ENCODE measurements at places on chromosomes 2 and 18.
A peak's percentile ranks its signal among the peaks of the same experiment; 100 is the strongest.

- no peak for DNase-seq
Observed at GRCh38 chr2:195269220-195269619, 387.8 kb upstream of the SLC39A10 start.

DNA sequence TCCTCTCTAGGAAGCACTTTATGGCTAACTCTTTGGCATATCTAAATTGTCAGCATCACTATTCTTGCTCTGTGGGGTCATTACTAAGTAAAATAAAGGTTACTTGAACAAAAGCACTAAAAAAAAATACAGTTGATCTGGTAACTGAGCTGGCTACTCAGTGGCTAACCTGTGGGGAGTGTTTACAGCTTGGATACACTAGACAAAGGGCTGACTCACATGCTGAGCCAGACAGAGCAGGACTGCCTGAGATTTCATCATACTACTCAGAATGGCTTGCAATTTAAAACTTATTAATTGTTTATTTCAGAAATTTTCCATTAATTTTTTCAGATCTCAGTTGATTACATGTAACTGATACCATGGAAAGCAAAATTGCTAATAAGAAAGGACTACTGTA lies 1690.4 kb upstream of the SLC39A10 start:
- peak; percentile 45 for DNase-seq

GRCh38 chr2:205482399-205483081 lies 199.8 kb upstream of the NRP2 start:
- DNase-seq: no peak

GRCh38 chr2:74007121-74007520 lies 22.4 kb downstream of the TET3 start:
- peak; percentile 49 for DNase-seq

DNA sequence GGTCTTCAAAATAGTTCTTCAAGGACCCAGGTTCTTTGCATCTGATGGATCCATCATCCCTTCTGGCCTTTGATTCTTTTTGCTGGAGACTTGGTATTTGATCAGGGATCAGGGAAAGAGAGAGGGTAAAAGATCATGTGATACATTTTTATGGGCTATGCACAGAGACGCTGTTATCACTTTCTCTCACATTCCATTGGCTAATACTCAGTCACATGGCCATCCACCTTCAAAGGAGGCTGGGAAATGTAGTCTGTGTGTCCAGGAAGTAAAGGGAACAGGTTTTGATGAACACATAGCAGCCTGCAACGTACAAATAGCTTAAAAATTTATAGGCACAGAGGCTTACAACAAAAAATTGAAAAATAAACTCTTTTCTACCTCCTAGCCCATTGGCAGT lies 629.6 kb upstream of the FANCL start:
- no peak for DNase-seq

DNA sequence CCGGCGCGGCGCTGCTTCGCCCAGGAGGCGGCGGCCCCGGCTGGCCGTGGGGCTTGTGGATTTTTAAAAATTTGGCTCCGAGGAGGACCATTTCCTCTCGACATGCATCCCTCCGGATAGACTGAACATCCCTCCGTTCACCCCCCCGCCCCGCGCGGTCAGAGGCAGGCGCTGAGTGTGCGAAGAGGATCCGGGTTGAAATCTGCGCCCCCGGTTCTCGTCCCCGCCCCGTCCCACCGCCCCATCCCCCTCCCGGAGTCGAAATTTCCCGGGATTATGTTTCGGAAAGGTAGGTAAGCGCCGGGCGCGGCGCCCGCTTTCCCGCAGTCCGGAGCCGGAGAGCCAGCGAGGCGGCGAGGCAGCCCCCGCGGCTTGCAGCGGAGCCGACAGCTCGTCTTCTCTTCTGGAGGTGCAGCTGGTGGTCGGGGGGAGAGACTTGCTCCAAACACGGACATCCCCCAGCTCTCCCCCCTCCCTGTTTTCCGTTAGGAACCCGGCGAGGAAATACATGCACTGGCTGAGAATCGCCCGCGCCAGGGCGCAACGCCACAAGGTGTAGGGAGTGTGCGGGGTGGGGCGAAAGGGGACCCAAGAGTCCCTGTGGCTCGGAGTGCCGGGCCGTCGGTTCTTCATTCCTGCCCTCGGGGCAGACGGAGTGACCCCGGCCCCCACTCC lies at the start of gene PRKCE:
TSS of gene PRKCE (plus strand) at position 261 of the 675 bp plus-strand sequence.
- peak; percentile 14 for DNase-seq

DNA sequence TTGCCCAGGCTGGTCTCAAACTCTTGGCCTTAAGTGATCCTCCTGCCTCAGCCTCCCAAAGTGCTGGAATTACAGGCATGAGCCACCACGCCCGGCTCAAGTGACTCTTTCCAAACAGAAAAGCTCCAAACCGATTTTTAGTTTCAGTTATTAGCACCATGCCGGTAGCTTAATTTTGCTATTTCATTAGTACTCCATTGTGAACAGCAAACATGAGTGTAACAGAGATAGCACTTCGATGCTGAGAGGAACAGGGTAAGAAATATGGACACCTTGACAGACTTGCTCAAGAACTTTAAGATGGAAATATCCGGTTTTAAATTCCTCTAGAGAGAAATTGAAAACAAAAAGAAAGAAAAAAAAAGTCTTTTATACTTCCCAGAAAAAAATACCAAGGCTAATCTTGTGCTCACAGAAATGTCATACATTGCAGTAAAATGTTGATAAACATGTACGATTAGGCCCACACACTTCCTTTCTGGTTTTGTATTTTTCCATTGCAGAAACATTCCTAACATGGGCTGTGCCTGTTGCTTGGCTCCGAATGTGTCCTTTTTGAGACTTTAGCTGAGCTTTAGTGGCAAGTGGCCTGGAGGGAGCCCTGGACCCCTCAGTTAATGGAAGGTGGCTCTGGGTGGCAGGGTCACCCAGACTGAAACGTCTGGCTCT lies 18.3 kb downstream of the FHL2 start:
- DNase-seq: no peak

DNA sequence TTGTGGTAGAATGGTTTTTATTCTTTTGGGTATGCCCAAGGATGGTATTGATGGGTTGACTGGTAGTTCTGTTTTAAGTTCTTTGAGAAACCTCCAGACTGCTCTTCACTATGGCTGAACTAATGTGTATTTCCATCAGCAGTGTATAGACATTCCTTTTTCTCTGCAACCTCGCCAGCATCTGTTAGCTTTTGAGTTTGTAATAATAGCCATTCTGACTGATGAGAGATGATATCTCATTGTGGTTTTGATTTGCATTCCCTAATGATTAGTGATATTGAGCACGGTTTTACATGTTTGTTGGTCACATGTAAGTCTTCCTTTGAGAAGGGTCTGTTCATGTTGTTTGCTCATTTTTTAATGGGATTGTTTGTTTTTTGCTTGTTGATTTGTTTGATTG lies 1348.7 kb upstream of the NXPH2 start:
- DNase-seq: no peak

DNA sequence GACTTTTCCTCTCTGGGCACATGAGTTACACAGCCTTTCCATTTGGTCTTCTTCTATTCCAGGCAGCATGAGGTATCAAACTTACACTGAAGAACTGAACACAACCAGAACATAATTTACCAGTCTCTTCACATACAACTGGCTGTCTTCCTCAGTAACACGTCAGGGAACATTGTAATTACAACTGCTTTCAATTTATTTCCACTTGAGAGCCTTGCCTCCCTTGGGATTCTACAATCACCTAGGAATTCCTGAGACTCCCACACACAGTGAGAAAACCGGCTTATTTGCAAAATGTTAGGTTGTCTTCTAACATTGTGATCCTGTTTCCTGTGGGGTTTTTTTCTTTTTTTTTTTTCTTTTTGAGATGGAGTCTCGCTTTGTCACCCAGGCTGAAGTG lies 149.9 kb downstream of the TMX3 start:
- DNase-seq: peak; percentile 76

- no peak for DNase-seq
Observed at GRCh38 chr2:188522517-188522916, 230.8 kb downstream of the GULP1 start.

DNA sequence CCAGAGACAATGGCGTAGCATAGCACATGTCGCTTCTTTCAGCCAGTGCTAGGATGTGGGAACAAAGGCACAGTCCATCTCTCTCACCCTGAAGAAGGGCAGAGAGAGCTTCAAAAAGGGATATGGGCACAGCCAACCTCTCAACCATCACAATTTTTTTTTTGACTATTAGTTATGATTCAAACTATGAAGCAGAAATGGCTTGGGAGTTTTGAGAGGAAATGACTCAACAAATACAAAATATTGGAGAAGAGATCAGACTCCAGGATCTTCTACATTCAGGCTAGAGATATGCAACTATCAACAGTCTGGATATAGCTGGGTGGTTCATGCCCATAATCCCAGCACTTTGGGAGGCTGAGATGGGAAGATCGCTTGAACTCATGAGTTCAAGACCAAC lies 109.1 kb downstream of the MCFD2 start:
- DNase-seq: peak; percentile 55

- DNase-seq: no peak
Observed at GRCh38 chr2:231263118-231263831, 64.8 kb downstream of the ARMC9 start.

- peak; percentile 47 for DNase-seq
Observed at GRCh38 chr18:46672062-46672970, 15.3 kb upstream of the LOXHD1 start.

DNA sequence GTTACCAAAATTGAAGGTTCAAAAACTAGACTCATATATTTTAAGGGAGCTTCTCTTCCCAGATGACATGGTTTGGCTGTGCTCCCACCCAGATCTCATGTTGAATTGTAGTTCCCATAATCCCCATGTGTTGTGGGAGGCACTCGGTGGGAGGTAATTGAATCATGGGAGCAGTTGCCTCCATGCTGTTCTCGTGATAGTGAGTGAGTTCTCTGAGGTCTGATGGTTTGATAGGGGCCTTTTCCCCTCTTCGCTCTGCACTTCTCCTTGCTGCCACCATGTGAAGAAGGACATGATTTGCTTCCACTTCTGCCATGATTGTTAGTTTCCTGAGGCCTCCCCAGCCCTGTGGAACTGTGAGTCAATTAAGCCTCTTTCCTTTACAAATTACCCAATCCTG lies 140.1 kb downstream of the MAIP1 start:
- DNase-seq: no peak

GRCh38 chr2:220670511-220670910 lies 901.6 kb downstream of the EPHA4 start:
- DNase-seq: no peak

DNA sequence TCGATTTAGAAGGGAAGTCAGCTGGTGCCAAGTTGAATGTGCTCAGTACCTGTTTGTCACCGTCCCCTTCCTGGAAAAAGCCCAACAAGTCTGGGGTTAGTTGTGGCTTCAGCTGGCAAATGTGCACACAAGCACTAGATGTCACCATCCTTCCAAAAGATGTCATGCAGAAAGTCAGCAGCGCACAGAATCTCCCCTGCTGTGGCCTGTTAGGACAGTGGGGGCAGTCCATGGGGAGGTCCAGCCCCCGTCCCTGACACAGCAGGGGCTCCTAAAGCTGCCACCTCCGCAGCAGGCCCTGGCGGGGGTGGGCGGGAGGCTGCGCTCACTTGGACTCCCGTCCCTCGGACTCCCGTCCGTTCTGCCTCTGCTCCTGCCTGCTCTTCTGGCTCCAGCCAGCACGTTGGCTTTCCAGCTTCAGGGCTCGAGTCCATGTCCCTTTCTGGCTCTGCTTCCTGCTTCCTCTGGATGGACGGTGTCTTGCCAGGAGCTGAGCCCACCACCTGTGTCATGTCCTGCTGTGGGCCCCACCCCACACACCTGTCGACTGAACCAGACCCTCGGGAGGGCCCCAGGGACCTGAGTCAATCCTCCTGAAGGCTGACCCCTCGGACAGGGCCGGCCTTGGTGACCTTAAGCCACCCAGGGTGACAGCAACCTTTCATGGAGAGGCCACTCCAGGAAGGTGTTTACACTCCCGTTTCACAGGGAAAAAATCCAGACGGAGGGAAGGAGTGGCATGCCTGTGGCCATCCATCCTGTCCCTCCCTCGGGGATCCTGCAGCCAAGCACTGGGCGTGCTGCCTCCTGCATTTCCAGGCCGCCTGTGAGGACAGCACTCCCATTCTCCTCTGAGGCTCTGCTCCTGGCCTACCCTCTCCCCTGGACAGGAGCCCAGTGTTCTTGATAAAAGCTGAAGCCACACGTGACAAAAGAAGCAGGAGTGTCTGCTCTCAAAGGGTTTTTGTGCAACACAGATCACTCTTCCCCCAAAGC lies 8.5 kb downstream of the RAB17 start:
- peak; percentile 72 for DNase-seq

DNA sequence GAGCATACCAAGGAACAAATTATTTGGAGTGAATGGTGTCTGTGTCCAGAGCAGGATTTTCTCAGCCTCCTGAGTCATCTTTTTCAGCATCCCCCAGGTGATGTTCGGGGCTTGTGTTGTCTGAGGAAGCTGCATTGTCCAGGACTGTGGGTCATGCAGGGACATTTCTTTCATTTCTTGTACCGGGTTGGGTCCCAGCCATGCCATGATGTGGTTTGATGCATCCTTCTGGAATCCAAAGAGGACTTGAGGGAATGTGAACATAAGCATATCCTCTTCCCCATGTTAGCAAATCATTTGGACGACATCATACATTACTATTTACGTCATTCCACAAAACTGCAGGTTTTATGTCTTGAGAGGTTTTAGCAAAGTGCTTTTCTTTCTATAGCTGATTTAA lies 797.8 kb downstream of the CCDC85A start:
- DNase-seq: peak; percentile 78

- DNase-seq: no peak
Observed at GRCh38 chr2:145845207-145845894, 1325.4 kb upstream of the ZEB2 start.

DNA sequence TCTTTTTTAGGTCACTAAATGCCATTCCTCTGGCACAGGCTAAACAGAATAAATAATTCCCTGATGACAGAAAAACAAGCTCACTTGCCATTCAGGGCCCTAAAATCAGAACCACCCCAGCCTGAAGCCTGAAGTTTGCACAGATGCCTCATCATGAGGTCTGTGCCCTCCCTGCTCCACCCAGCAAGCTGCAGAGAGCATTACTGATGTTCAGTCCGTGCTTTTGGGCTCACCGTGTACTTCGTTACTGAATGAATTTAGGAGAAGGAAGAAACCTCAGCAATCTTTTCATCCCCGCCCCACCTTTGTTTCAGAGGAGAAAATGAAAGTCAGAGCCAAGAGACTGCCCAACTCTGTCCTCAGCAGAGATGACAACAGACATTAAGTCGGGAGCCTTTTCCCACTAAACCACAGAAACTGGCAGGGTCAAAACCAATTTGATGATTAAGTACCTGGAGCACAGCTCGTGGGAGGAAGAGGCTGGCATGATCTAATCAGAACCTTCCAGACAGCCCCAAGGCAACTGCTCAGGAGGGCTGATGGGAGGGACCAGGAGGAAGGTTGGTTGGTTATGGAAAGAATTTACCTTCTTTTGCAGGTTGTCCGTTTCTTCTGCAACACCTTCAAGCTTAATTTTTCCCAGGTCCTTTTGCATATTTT lies 122.7 kb downstream of the LAMA1 start:
- peak; percentile 39 for DNase-seq
